GM12878 (cell line): ENCODE measurements at places on chromosomes 5 and 9.

DNA sequence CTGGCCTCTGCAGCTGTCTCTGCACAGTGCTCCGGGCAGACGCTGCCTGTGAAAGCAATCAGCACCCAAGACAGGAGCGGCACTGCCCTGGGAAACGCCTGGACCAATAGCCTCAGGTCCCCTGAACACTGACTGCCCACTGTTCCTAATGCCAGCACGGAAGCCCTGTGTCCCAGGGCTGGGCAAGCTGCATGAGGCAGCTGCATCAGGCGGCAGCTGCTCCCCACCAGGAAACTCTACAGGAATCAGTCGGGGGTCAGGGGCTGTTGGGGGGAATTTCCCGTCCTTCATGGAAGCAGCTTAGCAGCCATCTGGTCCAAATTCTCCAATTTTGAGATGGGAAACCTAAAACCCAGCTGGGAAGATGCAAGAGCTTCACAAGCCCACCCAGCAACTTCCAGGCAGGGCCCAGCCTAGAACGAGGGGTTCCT, 118.6 kb downstream of the VAV2 start:
- no peak for DNase-seq

- no peak for DNase-seq
Observed at GRCh38 chr5:53236683-53237082, 127.1 kb upstream of the MOCS2 start.

DNA sequence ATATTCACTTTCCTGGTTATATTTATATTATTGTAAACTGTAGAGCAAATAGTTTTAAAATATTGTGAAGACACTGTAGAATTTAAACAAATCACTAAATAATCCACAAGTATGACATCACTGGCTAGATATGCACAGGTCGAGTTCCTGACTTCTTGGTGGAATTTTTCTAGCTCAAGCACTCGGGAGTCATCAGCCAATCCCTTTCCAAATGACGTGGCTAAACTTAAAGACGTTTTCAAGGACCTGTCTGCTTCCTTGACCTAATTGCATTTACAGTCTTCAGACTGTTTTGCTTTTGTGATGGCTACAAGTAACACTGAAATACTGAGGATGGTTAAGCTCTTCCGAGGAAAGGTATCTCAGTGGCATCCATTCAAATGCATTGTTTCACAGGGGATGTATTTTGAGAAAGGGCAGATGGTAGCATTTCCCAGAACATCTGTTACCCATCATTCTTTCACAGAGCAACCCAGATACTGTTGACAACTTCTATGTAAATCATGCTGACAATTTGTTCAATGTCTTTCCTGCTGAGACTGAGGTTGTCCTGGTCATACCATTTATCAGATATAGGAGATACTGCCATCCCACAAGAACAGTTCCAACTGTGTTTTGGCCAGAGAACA, 262.8 kb downstream of the CDH10 start:
- no peak for DNase-seq

DNA sequence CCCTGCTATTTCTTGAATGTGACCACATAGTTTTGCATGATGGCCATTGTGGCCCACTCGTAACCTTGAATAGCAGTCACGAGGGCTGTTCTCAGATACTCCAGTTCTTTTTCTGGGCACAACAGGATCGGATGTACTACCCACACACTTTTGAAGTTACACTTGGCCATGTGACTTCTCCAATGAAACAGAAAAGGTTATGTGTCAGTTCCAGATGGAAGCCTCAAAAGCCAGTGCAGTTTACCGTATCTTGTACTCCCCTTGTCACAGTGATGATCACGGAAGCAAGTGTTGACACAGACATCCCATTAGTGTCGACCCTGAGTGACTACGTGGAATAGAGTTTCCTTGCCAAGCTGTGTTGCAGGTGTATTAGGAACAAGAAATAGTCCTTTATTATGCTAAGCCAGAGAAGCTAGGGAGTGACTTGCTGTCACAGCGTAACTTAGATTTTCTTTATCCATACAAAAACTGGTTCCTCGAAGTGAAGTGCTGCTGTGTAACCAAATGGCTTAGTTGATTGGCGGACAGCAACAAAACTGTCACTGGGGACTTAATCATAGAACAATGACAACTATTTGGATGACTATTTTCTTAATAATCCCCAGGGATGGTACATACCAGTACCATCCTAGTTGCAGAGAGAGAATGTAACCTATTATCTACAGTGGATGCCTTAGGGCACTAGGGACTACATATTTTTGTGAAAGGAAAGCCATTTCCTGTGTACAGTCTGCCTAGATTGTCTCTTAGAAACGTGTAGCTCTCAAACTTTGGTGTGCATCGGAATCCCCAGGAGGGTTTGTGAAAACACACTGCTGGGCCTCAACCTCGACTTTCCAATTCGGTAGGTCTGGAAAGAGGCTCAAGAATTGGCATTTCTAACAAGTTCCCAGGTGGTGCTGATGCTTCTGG, 90.1 kb upstream of the DMRT1 start:
- no peak for DNase-seq

DNA sequence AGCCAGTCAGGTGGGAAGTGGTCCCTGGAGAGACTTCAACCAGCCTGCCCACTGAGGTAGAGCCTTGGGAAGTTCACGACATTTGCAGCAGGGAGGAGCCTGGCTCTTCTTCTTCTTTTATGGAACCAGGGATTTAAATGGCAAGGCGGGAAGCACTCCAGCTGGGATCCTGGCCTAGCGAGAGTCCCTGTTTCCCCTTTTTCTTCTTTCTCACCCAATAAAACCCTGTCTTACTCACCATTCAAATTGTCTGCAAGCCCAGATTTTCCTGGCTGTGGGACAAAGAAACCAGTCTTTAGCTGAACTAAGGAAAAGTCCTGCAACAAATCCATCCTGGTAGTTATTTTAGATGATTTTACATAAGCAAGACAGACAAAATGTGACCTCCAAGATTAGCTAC, 503.7 kb downstream of the CDH10 start:
- DNase-seq: no peak

GRCh38 chr9:72415163-72415562, 50.2 kb upstream of the ZFAND5 start:
- peak; percentile 16 for DNase-seq

- DNase-seq: no peak
Observed at GRCh38 chr5:111432883-111433536, 79.3 kb downstream of the STARD4 start.

- no peak for DNase-seq
Observed at GRCh38 chr5:82884821-82885471, 192.2 kb downstream of the TMEM167A start.

GRCh38 chr5:126508962-126509279, 85.7 kb downstream of the GRAMD2B start:
- DNase-seq: no peak

DNA sequence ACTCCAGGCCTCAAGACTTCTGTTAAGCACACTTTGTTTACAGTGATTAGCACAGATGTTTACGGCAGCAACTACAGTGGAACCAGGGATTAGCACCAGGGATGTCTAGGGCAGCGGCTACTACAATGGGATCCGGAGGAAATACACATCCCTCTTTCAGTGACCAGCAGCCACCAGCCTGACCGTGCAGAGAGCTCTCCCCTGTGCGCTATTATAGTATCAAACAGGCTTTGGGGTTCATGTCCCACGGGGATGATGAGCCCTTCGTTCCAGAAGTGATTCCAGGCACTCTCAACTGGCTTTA, 21.5 kb downstream of the GFPT2 start:
- DNase-seq: no peak

DNA sequence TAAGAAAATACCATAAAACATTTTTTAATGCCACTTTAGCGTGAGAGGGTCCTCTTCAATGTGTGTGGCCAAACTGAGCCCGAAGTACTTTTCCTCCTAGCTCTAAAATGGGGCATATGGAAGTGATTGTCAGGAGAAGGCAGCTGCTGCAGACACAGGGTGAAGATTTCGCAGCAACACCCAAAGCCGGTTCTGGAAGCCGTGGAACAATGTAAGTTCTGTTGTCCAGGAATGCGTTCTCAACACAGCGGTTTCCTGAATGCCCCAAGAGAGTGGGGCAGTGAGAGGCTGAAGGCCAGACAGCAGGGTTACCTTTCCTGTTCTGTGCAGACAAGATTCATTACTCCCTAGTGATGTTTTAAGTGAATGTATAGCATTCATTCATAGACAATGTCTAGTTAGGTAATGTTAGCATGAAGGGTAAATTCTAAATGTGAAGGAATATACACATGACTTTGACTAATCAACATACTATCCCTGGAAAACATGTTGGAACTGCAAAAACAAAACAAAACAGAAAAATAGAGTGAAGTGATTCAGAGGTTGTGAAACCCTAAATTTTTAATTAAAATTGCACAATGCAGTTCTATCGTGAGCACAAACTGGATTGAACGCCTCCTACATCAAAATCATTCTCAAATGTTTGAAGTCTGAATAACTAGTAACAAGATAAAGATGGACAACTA, 197.0 kb upstream of the SEMA6A start:
- DNase-seq: no peak

- DNase-seq: no peak
Observed at GRCh38 chr5:78801413-78801812, 152.8 kb upstream of the LHFPL2 start.

GRCh38 chr5:143241892-143242291, 161.6 kb downstream of the NR3C1 start:
- no peak for DNase-seq

GRCh38 chr9:71822456-71822855, 54.1 kb upstream of the CEMIP2 start:
- DNase-seq: no peak

DNA sequence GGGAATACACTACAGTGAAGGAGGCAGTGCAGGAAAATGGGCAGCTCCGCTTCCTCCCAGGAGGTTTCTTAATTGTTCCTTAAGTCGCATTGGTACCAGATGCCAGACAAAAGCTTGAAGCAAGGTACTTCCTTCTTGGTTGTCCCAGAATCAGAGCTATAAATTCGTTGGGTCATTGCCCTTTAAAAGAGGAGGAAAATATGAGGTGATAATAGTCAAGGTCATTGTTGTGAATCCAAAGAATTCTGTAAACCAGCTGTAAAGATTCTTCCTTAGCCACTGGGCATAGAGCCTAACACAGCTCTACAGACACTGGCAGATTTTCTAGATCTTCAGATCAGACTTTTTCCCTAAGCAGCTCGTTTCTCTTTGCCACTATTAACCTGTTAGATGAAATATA, 444.1 kb upstream of the TLE4 start:
- no peak for DNase-seq

DNA sequence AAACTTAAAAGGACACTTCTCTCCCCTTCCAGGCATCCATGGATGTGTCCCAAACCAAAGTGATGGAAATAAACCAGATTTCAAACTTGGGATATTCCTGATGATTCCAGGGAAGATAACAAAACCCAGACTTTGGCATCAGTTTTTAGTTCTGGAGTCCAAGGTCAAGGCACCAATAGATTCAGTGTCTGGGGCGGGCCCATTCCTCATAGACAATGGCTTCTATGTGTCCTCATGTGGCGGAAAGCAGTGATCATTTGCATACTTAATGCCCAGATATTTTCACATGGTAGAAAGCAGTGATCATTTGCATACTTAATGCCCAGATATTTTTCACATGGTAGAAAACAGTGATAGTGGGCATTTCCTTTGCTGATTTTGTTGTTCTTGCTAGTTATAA, 151.4 kb upstream of the DAP start:
- no peak for DNase-seq

GRCh38 chr5:60830581-60831127, 13.4 kb downstream of the ELOVL7 start:
- DNase-seq: no peak

- no peak for DNase-seq
Observed at GRCh38 chr5:141917760-141918159, 5.9 kb upstream of the DELE1 start.

GRCh38 chr5:81757404-81757803, 6.5 kb upstream of the SSBP2 start:
- no peak for DNase-seq

- no peak for DNase-seq
Observed at GRCh38 chr9:106110483-106110882, 416.1 kb downstream of the TMEM38B start.

GRCh38 chr9:128152133-128153059, 3.1 kb downstream of the LCN2 start:
- no peak for DNase-seq

GRCh38 chr5:98173334-98173733, 600.1 kb upstream of the RGMB start:
- no peak for DNase-seq

DNA sequence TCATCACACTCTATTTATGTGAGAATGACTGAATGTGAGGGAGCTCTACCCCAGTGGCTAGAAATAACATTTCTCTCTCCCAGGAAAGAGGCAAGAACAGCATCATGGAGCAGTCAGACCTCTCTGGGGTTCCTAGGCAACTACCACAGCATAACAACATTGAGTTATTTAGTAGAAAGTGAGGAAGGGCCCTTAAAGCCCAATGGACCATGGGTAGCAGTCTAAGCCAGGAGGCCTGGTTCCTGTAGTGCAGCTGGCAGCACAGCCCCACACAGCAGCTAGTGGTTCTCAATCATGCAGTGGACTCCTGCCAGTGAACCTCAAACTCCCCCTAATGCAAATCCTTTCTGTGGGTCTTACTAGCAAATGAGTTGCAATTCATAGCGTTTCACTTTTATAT, 55.3 kb downstream of the SPEF2 start:
- DNase-seq: no peak

GRCh38 chr5:120886351-120886860, 422.3 kb downstream of the PRR16 start:
- no peak for DNase-seq

- no peak for DNase-seq
Observed at GRCh38 chr5:472076-472655, 29.2 kb downstream of the EXOC3 start.

GRCh38 chr9:18866121-18866831, 166.7 kb downstream of the SAXO1 start:
- DNase-seq: no peak

GRCh38 chr5:135040333-135041144, 6.5 kb upstream of the PITX1 start:
- DNase-seq: no peak

DNA sequence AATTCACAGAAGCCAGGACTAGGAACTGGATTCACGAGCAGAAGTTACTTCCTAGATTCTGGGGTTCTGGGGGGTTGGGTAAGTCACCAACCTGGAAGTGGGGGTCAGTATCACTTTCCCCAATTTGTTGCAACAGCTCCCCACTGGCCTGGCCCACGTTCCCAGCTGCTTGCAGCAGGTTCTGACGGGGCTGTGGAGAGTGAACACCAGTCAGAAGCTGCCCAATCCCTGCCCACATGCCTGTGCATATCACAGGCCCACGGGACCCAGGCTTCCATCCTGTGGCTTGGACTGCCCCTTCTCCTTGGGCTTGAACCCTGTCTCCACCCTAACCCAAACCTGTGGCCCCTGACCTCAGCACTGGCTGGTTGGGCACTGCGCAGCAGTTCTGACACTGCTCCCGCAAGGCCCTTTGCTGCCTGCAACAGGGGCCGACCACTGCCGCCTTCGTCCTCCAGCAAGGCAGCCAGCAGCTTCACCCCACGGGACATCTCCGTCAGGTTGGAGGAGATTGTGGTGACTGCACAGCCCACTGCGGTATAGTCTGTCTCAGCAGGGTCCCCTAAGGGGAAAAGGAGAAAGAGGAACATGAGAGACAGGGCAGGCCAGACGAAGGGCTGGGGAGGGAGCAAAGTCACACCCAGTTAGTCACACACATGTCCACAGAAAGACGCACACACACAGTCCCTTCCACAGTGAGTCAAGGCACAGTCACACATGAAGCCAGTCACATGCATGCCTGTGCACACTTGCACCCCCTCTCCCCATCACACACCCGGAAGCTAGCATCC, 13.1 kb downstream of the TLN1 start:
- DNase-seq: no peak

- DNase-seq: no peak
Observed at GRCh38 chr5:44935871-44936270, 127.1 kb downstream of the MRPS30 start.

GRCh38 chr5:53037141-53037859, 48.1 kb downstream of the ITGA2 start:
- no peak for DNase-seq

GRCh38 chr9:2229109-2229721, 214.1 kb downstream of the SMARCA2 start:
- no peak for DNase-seq
